Natural killer cell (primary cell): ENCODE measurements at places on chromosomes 11 and 22. TPM values are rescaled to one million over a fixed set of nuclear protein-coding genes. Genes with fewer than 3 reads are reported as not detected.

DNA sequence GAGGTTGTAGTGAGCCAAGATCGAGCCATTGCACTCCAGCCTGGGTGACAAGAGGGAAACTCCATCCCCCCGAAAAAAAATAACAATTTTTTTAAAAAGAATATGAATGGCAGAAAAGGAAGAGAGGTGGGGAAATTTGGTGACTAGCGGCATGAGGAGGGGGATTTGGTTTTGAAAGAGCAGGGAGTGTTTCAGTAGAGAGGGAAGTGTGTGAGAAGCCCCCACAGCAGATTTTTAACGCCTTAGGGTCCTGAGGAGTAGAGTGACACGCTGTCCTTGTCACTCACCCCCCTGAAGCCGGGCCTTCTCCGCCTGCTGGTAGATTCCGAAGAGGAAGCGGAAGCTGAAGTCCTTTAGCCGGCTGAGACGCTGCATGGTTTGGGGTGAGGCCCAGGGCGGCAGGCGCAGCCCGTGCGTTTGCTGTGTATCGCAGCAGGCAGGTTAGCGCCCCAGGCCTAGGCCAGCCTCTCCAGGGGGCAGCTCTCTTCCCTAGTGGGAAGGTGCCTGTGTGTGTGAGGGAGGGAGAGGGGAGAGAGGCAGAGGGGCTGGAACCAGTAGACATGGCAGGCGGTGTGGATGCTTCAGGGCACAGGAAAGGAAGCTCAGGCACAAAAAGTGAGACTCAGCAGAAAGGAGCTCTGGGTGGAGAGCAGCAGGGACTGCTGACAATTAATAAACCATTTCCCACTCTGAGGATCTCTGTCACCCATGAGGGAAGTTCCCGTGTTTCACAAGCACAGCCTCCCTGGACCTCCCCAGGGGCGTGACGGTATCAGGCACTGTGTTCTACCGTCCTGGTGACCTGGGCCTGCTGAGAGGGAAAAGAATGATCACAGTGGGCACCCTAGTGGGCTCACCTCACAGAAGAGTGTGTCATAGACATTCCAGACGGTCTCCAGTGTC, 3.9 kb downstream of the ACP2 start:
- peaks cover 25% of the 10 kb centered on the region for H3K4me1 ChIP-seq
- H3K36me3 ChIP-seq = peaks cover 45% of the 10 kb centered on the region
- no peak for DNase-seq
- H3K27me3 ChIP-seq = no peaks in the 10 kb centered on the region
- no peak overlapping the region for H3K27ac ChIP-seq
- H3K4me3 ChIP-seq = no peak overlapping the region

CDC42BPG gene
- total RNA-seq = 12.7 TPM

DNA sequence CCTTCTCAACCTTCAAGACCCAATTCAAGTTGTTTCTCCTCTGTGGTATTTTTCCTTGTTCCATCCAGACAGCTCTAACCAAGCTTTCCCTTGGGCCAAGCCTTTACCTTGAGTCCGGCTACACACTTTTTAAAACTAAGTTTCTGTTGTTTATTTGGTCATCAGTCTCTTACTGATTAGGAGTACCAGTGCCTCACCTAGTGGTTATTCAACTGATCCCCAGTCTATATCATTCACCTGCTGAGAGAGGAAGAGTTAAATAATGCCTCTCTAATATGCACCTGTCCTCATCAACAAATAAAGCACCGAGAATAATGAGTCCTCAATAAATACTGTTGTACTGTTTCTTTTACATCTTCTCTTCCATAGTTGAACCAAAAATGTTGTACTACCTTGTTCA, 160.8 kb downstream of the MSANTD4 start:
- no peaks in the 10 kb centered on the region for H3K36me3 ChIP-seq
- no peaks in the 10 kb centered on the region for H3K4me1 ChIP-seq
- H3K27me3 ChIP-seq = no peaks in the 10 kb centered on the region

DNA sequence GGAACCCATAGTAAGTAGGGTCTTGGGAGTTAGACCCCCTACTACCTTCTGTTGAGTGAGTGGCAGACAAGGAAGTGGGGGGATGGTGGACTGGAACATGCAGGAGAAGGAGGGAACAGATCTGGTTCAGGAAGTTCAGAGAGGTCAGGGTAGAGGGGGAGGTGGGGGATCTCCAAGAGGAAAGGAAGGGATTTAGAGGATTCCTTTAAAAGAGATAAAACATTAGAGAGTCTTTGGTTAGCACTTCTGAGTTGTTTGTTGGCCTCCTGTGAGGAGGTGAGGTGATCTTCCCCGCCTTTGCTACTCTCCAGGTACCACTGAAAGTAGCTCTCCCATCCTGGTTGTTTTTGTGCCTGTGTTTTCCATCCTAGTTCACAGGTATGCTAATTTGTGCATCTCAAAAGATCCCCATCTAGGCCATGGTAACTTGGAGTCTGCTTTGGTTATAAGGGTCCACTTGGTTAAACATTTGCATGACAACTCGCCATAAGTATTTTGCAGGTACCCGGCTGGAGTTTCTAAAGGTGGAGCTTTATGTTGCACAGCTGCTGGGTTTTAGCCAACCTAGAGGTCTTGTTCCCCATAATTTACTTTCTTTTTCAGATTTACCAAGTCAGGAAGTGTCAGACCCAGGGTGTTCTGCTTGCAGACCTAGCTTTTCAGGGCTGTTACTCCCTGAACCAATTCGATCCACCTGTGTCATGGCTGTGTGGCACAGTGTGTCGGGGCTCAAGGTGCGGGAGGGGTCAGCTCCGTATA, 79.3 kb upstream of the SORL1 start:
- no peak overlapping the region for H3K4me3 ChIP-seq
- no peak overlapping the region for H3K27ac ChIP-seq
- peaks cover 10% of the 10 kb centered on the region for H3K4me1 ChIP-seq
- H3K27me3 ChIP-seq = no peaks in the 10 kb centered on the region
- DNase-seq = peak; percentile 41

GRCh38 chr11:112797648-112798293, 163.4 kb upstream of the NCAM1 start:
- no peak overlapping the region for H3K27ac ChIP-seq
- H3K4me1 ChIP-seq = peaks cover 7% of the 10 kb centered on the region
- DNase-seq = peak; percentile 39
- H3K36me3 ChIP-seq = no peaks in the 10 kb centered on the region

- H3K36me3 ChIP-seq = no peaks in the 10 kb centered on the region
- no peak for DNase-seq
- no peaks in the 10 kb centered on the region for H3K27me3 ChIP-seq
- no peaks in the 10 kb centered on the region for H3K4me1 ChIP-seq
Measured at GRCh38 chr11:113151521-113151920, 162.9 kb upstream of the TTC12 start.

DNA sequence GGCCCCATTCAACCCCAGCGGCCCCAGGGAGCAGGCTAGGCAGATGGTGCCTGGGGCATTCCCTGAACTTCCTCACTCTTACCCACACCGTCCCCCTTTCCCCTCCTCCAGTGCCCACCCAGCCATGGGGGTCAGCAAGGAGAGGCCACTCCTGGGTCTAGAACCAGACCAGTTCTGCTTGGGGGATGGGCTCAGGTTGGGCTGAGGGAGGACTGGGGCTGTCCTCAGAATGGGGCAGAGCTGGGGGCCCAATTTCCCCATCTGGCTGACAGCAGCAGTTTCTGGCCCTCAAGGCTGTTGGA, 12.4 kb downstream of the SCYL1 start:
- no peak for DNase-seq
- peaks cover 40% of the 10 kb centered on the region for H3K36me3 ChIP-seq
- H3K4me1 ChIP-seq = peaks cover 15% of the 10 kb centered on the region
- H3K27ac ChIP-seq = no peak overlapping the region
- H3K27me3 ChIP-seq = no peaks in the 10 kb centered on the region
- no peak overlapping the region for H3K4me3 ChIP-seq

GRCh38 chr11:99257131-99257530, 236.4 kb downstream of the CNTN5 start:
- H3K36me3 ChIP-seq = no peaks in the 10 kb centered on the region
- no peak overlapping the region for H3K4me3 ChIP-seq
- H3K27me3 ChIP-seq = no peaks in the 10 kb centered on the region
- no peak for DNase-seq
- no peaks in the 10 kb centered on the region for H3K4me1 ChIP-seq

OR4P4 gene
- not detected for total RNA-seq

DNA sequence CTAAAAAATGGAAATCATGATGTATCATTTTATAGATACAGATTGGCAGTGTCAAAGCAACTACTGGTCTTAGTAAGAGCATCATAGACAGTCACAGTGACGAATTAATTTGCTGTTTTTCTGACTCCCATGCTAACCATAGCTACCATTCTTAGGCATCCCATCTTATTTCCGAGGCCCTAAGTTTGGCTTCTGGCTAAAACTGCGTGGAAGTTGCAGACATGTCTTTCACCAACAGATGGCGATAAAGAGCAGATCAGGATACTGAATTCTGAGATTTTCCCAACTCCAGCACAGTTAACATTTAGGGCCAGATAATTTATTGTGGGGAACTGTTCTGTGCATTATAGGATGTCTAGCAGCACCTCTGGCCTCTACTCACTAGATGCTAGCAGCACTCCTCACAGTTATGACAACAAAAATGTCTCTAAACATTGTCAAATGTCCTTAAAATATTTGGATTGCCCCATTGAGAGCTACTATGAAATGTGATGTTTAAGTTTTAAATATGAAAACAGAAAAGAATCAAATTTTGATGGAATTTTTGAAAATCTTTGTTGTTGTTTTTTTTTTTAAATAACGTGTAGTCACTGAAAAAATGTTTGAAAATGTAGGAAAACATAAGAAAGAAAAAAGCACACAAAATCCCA, 16.3 kb downstream of the OR2AG2 start:
- H3K4me3 ChIP-seq = no peak overlapping the region
- peak; percentile 21 for DNase-seq
- H3K4me1 ChIP-seq = no peaks in the 10 kb centered on the region
- H3K27me3 ChIP-seq = no peaks in the 10 kb centered on the region
- H3K36me3 ChIP-seq = no peaks in the 10 kb centered on the region

- peaks cover 30% of the 10 kb centered on the region for H3K27me3 ChIP-seq
- no peak for DNase-seq
- no peak overlapping the region for H3K4me3 ChIP-seq
Measured at GRCh38 chr22:19759427-19760057, 1.0 kb upstream of the TBX1 start.

NCR3LG1 gene
- 10.1 TPM for total RNA-seq

DNA sequence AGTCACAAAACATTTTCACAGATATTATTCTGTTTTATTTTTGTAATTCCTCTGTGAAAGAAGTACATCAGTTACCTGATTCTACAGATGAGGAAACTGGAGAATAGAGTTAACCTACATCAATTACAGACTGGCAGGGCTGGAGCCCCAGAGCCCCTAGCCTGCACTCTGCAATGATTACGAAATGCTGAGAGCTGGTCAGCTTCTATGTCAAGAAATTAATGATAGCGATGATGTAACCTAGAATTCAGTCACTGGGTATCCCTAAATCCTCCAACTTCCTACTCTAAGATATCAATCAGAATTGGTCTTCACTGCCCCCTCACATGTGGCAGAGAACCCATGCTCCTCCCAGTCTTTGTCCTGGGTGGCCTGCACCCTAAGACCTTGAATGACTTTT, 273.5 kb upstream of the PLET1 start:
- no peaks in the 10 kb centered on the region for H3K27me3 ChIP-seq
- no peak overlapping the region for H3K27ac ChIP-seq
- H3K36me3 ChIP-seq = no peaks in the 10 kb centered on the region
- H3K4me1 ChIP-seq = no peaks in the 10 kb centered on the region

DNA sequence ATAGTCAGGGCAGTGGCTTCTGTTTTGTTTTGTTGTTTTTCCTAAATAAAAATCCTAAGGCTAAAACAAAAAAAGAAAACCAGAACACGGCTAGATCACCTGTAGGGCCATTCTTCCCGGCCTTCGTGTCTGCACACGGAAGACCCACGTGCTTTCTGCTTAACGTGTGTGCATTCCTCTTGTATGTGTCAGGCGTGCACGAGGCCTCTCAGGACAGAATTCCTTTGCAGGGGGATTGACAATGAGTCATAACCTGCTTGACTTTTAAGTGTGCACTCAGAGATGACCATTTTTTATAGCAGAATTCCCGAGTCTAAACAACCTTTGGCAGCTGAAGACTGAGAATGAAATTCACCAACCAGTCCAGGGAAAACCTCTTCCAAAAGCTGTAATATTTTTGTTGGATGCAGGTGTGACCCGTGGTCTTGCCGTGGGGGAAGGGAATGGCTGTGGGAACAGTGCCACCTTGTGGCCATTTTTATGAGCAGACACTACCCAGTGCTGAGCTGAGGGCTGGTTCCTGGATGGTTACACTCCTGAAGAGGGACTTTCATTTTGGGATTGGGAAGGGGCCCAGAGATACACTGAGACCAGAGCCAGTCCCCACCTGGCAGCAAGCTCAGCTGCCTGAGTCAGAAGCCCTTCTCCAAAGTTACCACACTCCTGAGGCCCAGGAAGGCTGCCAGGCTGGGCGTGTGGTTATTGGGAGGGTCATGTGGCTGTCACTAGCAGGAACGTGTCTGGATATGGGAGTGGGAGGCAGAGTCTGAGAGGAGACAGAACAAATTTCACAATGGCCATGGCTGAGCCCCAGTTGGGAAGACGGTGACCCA, 35.7 kb upstream of the DKK3 start:
- H3K27me3 ChIP-seq = no peaks in the 10 kb centered on the region
- DNase-seq = peak; percentile 85
- H3K4me3 ChIP-seq = no peak overlapping the region
- peaks cover 9% of the 10 kb centered on the region for H3K4me1 ChIP-seq
- H3K27ac ChIP-seq = no peak overlapping the region

DNA sequence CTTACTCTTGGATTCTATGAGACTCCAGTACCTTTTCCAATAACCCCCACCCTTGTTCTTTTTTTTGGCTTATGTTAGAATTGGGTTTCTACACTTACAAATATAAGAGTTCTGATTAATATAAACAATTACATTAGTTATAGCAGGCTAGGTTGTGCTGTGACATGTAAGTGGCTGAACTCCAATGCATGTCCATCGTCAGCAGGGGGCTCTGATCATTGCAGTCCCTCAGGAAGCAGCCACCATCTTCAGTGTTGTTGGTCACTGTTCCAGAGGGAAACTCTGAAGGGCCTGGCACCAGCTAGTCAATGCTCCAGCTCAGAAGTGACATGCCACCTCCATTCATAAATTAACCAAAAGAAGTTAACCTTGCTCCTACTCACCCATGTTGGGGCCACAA, 5.6 kb downstream of the LIPT2 start:
- H3K27me3 ChIP-seq = no peaks in the 10 kb centered on the region
- H3K27ac ChIP-seq = no peak overlapping the region
- DNase-seq = no peak
- no peak overlapping the region for H3K4me3 ChIP-seq
- H3K4me1 ChIP-seq = peaks cover 6% of the 10 kb centered on the region

DNA sequence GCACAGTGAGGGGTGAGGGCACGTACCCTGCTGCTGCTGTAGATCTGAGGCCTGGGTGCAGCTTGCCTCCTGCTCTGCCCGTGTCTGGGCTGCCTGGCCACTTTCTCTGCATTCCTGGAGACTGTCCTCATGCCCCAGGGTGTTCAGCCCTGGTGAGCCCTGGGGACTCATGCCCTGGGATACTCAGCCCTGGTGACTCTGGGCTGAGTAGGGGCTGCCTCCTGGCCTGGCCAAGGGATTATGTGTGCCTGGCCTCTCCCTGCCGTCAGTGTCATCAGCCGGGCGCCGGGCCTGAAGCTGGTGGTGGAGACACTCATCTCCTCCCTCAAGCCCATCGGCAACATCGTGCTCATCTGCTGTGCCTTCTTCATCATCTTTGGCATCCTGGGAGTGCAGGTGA, 94.7 kb downstream of the CACNA1I start:
- peaks cover 22% of the 10 kb centered on the region for H3K27me3 ChIP-seq
- H3K27ac ChIP-seq = no peak overlapping the region
- no peaks in the 10 kb centered on the region for H3K36me3 ChIP-seq
- H3K4me3 ChIP-seq = no peak overlapping the region
- H3K4me1 ChIP-seq = peaks cover 18% of the 10 kb centered on the region
